Tibial artery (tissue), 4 donors: ENCODE measurements at places on chromosomes 1 and 21.

DNA sequence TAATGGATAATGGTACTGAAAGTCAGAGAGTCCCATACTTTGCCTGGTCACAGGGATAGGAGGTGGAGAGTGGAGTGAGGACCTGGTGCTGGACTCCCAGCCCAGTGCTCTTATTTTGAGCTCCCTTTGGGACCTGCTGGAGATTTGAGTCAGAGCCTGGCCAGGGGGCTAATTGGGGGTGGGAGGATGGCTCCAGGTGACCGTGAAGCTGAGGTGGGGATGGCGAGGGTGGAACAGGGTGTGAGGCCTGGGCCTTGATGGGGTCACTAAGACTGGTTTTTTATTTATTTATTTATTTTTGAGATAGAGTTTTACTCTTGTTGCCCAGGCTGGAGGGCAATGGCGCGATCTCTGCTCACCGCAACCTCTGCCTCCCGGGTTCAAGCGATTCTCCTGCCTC lies 17.8 kb downstream of the AMPD2 start:
- H3K27ac ChIP-seq = no peak overlapping the region
- H3K27me3 ChIP-seq = no peaks in the 10 kb centered on the region
- no peak for DNase-seq
- no peaks in the 10 kb centered on the region for H3K4me1 ChIP-seq
- H3K4me3 ChIP-seq = no peak overlapping the region
- peaks cover 2% of the 10 kb centered on the region for H3K36me3 ChIP-seq

- DNase-seq = no peak
- no peaks in the 10 kb centered on the region for H3K36me3 ChIP-seq
- H3K27ac ChIP-seq = no peak overlapping the region
Observed at GRCh38 chr1:899636-900317, 23.9 kb upstream of the SAMD11 start.

DNA sequence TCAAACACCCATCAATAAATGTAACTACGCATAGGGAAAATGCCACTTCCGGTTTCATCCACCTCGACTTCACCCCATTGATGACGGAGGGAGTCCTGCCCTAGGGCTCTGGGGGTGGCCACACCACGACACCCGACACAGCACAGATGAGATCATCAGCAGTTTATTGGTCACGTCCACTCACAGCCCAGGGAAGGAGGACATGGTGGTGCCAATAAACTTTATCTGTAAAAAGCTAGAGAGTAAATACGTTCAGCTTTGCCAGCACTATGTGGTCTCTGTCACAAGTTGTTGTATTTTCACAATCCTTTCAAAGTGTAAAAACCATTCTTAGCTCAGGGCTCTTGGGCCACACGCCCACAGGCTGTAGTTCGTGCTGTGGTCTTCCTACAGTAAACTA lies 16.3 kb downstream of the SETD4 start:
- no peaks in the 10 kb centered on the region for H3K27me3 ChIP-seq
- no peaks in the 10 kb centered on the region for H3K4me1 ChIP-seq
- no peak for DNase-seq
- no peak overlapping the region for H3K4me3 ChIP-seq
- peaks cover 79% of the 10 kb centered on the region for H3K36me3 ChIP-seq
- no peak overlapping the region for H3K27ac ChIP-seq

DNA sequence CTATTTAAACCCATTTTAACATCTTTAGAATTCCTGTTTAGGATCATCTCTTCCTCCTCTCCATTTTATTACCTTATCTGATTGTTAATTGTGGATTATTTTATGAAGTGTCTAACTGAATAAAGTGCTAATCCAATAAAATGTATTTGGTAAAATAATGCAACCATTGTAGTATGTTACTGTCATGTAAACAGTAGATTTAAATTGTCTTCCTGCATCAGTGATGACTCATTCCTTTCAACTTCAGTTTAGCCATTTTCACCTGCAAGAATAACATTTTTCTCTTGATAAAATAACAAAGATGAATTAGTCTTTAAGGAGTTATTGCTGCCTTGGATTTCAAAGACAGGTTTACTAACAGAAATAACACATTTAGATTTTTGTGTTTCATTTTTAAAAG lies 5.4 kb downstream of the PPP2R5A start:
- H3K4me1 ChIP-seq = peaks cover 26% of the 10 kb centered on the region
- no peak for DNase-seq
- no peaks in the 10 kb centered on the region for H3K36me3 ChIP-seq
- H3K27ac ChIP-seq = peak overlapping the region; percentile 99
- no peaks in the 10 kb centered on the region for H3K27me3 ChIP-seq

DNA sequence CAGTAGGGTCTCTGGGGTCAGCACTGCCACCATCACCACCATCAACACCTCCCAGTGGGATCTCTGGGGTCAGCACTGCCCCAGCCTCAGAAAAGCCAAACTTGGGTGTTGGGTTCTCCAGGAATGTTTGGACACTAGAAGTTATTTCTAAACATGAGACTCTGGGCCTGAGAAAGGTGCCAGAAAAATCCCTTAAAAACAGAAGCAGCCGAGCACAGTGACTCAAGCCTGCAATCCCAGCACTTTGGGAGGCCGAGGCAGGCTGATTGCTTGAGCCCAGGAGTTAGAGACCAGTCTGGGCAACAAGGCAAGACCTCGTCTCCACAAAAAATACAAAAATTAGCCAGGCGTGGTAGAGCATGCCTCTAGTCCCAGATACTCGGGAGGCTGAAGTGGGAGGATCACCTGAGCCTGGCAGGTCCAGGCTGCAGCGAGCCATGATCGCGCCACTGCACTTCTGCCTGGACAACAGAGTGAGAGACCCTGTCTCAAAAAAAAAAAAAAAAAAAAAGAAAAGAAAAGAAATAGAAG lies 470 bp downstream of the PTAFR start:
- no peak for DNase-seq
- H3K36me3 ChIP-seq = no peaks in the 10 kb centered on the region

DNA sequence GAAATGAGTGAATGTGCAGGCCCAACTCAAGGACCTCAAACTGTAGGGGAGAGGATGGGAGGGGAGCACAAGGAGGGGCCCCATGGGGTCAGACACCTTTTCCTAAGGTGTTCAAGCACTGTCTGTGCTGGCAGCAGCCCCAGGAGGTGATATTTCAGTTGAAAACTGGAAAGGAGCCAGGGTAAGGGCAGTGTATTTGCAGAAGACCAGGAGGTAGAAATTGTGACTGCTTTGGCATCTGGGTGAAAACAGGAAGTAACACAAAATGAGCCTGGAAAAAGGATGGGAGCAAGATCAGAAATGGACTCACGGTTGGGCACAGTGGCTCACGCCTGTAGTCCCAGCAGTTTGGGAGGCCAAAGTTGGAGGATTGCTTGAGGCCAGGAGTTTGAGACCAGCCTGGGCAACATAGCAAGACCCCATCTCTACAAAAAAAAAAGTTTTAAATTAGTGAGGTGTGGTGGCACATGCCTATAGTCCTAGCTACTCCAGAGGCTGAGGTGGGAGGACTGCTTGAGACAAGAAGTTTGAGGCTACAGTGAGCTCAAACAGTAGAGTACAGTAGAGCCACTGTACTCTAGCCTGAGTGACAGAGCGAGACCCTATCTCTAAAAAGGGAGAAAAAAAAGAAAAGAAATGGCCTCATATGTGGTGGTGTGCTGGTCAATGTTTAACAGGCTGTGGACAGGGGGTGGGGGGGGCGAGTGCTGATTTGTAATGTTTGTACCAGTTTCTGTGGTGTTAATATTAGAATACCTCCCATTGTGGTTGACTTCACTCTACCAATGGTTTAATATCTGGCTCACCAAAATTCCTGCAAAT lies 76.2 kb upstream of the ANGPTL1 start:
- H3K4me3 ChIP-seq = no peak overlapping the region
- H3K27ac ChIP-seq = no peak overlapping the region
- H3K36me3 ChIP-seq = no peaks in the 10 kb centered on the region
- DNase-seq = no peak
- H3K27me3 ChIP-seq = no peaks in the 10 kb centered on the region

DNA sequence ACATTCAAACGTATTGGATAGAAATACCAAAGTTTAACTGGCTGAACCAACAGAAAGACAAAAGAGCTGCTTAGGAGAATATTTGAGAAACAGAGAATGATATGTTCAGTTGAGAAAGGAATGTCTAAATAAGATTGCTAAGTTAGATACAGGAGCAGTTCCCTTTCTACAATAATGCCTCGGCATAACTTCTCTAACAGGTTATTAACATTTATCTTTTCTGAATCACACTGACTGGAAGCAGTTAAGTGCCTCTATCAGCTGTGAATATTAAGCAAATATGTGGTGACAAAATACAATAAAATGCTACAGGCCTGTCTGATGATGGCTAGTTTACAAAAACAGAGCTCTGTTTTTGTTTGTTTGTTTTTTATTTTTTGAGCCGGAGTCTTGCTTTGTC lies 121.9 kb downstream of the KCNK1 start:
- H3K27me3 ChIP-seq = no peaks in the 10 kb centered on the region
- H3K27ac ChIP-seq = no peak overlapping the region
- H3K36me3 ChIP-seq = no peaks in the 10 kb centered on the region

DNA sequence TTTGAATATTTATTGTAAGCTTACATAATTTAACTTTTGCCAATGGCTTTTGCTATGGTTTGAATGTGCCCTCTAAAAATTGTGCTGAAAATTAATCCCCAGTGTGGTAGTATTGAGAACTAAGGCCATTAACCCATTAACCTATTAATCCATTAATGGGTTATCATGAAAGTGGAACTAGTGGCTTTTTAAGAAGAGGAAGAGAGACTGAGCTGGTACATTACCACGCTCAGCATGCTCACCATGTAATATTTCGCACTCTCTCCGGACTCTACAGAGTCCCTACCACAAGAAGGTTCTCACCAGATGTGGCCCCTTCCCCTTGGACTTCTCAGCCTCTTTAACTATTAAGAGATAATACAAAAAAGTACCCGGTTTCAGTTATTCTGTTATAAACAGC lies 164.4 kb upstream of the ZRANB2 start:
- H3K27me3 ChIP-seq = no peaks in the 10 kb centered on the region
- H3K36me3 ChIP-seq = no peaks in the 10 kb centered on the region
- no peaks in the 10 kb centered on the region for H3K4me1 ChIP-seq
- H3K4me3 ChIP-seq = no peak overlapping the region

DNA sequence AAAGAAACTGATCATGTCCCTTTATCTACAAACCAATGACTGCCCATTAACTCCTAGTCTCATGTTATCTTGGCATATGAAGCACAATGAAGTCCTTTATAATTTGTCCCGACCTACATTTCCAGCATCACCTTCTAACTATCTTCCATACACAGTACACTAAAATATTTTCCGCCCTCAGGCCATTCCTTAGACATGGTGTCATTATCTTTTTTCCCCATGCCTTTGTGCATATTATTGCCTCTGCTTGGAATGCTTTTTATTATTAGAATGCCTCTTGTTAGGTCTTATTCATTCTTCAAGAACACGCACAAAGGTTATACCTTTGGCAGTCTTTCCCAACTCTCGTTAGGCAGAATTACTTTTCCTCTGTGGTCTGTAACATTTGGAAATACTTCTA lies 39.6 kb downstream of the ATG4C start:
- H3K27ac ChIP-seq = no peak overlapping the region
- no peaks in the 10 kb centered on the region for H3K27me3 ChIP-seq
- no peak overlapping the region for H3K4me3 ChIP-seq
- no peaks in the 10 kb centered on the region for H3K36me3 ChIP-seq
- H3K4me1 ChIP-seq = no peaks in the 10 kb centered on the region

DNA sequence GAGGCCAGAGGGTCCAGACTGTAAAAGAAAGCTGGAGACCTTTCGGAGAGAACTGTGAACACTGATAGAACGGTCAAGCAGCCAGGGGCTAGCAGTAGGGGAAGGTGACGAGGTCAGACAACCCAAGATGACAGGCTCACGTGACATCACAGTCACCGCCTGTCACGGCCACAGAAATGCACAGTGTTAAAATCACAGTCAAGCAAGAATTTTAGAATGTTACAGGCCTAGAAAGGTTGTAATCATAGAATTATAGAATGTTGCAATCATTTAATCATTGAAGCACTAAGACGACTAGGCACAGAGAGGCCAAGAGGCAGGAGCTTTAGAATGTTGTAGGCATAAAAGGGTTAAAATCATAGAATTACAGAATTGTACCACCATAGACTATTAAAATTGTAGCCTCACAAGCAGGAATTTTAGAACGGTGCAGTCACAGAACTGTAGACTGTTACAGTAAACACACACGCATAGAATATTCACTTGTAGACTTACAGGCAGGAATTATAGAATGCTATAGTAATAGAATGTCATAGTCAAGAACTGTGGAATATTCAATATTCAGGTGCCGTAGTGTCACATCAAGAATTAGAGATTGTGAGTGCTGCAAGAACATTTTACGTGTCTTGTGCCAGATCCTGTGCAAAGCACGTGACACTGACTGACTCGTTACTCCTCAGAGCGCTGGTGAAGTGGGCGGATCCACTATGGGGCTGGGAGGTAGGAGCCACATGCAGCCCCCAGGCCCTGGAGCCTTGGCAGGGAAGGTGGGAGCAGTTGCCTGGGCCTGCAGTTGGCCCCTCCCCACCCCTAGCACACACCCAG lies 118.1 kb downstream of the EPHB2 start:
- no peaks in the 10 kb centered on the region for H3K27me3 ChIP-seq
- no peaks in the 10 kb centered on the region for H3K4me1 ChIP-seq
- H3K4me3 ChIP-seq = no peak overlapping the region
- no peaks in the 10 kb centered on the region for H3K36me3 ChIP-seq
- no peak overlapping the region for H3K27ac ChIP-seq

DNA sequence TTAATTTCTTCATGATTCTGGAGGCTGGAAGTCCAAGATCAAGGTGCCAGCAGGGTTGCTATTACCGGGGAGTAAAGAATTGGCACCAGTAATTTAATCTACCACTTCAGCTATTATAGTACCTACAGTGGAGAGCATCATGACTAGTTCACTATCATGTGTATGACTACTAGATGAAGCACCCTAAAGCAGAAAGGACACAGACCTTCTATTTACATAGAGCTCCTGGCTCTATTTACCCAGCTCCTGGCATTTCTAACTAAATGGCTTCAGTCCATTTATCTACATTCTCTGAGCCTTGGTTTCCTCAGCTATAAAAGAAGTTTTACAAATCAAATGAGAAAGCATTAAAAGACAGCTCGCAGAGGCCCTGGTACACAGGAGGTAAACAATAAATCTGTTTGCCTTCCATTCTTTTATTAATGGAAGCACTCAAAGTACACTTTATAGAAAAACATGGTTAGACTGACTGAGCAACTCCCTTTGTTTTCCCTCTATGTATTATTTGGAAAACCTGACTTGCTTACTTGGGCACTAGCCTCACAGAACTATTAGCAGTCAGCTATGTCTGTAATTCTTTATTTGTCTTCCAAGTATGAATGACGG lies 203.0 kb downstream of the SLC35F3 start:
- DNase-seq = no peak
- H3K4me1 ChIP-seq = no peaks in the 10 kb centered on the region
- H3K36me3 ChIP-seq = no peaks in the 10 kb centered on the region

- H3K27me3 ChIP-seq = no peaks in the 10 kb centered on the region
- no peak overlapping the region for H3K27ac ChIP-seq
- peaks cover 12% of the 10 kb centered on the region for H3K4me1 ChIP-seq
- no peak for DNase-seq
Observed at GRCh38 chr1:101137144-101138126, 99.4 kb upstream of the S1PR1 start.
